ENCODE measurements at places on chromosomes 11 and 22.

- DNase-seq, result no peak
These were observed 21.4 kb upstream of the DKK3 start for GRCh38 chr11:12029738-12030363.

DNA sequence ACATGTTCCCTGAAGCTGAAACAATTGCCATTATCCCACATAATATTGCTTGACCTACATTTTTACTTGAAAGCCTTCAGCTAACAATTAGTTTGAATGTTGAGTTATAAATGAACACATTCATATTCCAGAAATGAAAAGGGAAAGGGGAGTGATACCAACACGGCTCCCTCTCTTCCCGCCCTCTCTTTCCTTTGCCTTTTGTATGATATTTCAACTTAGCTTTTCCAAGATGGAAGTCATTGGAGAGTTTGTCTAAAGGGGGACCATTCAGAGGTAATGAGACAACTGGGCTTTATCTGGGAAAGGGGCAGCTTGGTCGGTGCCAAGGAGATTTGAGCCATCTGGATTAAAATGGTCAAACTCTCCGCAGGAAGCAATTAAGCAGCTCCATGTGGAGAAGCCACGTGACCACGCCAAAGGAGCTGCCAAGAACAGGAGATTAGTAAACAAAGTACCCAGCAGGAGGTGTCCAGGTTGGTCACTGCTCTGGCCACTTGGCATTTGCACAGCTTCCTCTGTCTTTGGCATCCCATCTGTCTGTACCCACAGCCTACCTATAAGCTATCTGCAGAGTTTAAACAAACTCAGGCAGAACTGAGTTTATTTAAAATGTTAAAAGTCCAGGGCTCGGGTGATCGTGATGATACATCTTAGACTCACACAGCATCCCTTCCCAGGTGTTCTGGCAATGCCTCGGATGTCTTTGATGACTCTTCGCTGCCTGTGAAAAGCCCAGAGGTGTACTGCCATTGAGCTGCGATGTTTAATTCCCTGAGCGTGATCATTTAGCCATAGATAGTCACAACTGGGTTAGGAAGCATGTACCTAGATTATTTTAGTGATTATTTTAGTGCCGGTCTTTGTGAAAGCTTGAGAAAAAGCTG, 735.9 kb downstream of the NTM start:
- no peak for DNase-seq

DNA sequence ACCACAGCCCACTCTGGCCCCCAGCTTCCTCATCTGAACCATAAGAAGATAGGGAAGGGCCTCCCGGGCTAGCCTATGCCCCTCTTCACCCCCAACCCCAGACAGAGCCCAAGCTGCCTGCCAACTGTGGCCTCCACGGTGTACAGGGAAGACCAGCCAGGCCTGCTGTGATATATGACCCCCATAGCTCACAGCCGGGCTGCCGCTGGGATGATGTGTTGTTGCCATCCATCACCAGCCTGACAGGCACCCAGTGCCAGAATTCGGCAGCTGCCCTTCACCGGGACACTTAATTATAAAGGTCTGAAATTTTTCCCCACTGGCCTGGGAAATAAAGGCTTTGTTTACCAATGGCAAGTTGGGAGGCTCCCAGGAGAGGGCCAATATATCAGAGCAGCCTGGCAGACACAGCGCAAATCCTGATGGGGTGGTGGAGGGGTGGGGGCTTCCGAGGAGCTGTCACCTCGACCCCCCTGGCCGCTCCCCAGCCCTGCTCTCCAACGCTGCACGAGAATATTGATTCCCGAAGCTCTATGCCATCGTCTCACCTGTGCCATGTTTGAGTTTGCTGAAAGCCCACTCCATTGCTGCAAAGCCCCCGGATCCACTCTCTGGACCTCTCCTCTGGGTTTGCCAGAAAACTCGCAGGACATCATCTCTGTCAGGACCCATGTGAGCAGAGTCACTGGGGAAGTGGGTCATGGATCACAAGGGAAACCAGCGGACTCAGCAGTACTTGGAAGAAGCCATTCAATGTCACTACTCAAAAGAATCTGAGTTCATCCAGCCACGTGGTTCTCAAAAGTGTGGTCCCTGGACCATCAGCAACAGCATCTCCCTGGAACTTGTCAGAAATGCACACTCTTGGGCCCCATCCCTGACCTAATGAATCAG, 296.9 kb downstream of the MN1 start:
- no peak for DNase-seq

- DNase-seq, result no peak
These were observed 5.6 kb downstream of the UVRAG start for GRCh38 chr11:75820645-75821044.

DNA sequence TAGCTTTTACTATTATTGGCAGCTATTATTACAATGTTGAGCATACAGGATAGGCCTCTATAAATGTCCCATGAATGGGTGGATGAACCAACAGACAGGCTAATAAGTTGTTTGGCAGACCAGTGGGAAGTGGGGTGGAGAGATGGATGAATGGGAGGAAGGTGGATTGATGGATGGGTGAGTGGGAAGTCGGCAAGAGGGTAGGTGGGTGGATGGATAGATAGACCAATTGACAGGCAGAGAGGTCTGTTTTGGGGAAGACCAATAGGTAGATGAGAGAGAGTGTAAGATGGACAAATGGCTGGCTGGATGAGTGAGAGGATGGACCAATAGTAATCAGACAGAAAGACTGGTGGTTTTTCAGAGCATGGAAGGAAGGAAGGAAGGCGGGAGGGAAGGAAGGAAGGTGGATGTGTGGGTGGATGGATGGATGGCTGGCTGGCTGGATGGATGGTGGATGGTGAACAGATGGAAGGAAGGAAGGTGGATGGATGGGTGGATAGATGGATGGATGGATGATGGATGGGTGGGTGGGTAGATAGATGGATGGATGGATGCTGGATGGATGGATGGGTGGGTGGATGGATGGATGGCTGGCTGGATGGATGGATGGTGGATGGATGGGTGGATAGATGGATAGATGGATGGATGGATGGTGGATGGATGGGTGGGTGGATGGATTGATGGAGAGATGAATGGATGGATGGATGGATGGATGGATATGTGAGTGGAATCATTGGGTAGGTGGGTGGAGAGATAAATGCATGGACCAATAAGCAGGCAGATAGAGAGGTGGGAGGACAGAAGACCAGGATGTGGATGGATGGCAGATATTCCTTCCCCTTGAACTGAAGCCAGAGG, 37.4 kb downstream of the RASD2 start:
- DNase-seq, result no peak

DNA sequence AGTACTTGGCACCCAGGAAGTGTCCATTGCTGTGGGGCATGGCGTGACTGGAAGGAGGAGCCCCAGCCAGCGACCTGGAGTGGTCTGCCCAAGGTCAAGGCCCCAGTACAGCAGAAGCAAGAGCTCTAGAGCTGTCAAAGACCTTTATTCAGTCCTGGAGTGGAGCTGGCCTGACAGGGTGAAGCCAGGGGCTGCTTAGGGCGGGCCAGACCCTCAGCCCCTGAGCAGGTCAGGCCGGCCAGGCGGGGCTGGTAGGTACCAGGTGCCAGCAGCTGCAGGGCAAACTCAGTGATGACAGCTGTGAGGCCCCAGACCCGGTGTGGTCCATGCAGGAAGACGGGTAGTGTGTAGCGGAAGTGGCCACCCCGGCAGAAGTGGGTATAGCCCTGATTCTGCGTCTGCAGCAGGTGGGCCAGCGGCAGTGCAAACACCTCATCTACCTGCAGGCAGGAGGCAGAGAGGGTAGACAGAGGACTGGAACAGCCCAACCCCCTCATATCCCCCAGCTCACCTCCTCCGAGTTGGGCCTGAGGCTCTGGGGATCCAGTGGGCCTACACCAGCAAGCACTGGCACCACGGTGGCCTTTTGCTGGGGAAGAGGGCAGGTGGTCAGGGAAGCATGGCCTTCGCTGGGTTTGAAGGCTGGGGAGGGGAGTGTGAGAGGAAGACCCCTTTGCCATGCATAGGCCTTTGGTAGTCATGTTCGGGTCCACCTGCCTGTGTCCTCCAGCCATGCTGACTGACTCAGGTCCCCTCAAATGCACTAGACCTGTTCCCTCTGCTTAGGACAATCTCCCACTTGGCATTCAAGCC, 1.7 kb downstream of the NUDT8 start:
- DNase-seq, result no peak

DNA sequence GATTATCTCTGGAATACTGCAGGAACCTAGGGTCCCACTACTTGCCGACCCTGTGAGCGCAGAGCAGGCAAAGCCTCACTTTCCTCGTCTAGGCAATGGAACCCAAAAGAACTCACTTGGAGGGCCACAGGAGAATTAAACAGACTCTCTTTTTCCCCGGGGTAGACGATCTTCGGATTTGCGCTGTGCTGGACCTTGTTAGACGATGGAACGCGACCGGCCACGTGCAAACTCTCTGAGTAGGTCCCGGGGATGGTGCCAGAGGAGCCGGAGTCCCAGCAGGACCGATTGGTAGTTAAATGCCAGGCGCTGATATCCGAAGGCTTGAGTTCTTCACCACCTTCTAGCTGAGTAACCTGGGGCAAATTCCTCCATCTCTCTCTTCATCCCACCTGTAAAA, 1.0 kb upstream of the SLC1A2 start:
- no peak for DNase-seq

DNA sequence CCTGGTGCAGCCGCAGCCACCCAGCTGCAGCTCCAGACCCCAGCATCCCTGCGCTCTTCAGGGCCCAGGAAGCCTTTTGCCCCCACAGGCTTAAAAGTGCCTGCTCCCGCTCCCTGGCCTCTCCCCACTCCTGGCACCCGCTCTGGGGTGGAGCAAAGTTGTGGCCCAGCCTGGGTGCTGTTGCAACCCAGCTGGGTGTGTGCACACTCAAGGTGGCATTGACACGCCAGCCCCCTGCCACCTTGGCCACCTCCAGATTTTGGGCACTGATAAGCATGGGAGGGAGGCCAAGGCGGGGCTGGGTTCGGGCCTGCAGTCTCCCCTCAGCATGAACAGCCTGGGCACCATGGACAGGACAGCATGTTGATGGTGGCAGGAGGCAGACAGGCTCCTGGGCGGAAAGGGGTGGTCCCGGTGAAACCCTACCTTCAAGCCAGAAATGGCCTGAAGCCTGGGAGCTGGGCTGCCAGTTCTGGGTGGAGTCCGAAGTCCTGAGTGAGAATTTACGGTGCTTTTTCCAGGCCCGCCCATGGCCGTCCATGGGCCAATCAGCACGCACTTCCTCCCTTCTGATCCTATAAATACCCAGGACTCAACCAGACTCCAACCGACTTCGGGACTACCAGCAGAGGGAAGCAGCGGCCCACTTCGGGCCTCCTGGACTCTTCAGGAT, 23.6 kb upstream of the RNASEH2C start:
- no peak for DNase-seq

GRCh38 chr11:112837162-112837826, 123.9 kb upstream of the NCAM1 start:
- DNase-seq, result no peak

DNA sequence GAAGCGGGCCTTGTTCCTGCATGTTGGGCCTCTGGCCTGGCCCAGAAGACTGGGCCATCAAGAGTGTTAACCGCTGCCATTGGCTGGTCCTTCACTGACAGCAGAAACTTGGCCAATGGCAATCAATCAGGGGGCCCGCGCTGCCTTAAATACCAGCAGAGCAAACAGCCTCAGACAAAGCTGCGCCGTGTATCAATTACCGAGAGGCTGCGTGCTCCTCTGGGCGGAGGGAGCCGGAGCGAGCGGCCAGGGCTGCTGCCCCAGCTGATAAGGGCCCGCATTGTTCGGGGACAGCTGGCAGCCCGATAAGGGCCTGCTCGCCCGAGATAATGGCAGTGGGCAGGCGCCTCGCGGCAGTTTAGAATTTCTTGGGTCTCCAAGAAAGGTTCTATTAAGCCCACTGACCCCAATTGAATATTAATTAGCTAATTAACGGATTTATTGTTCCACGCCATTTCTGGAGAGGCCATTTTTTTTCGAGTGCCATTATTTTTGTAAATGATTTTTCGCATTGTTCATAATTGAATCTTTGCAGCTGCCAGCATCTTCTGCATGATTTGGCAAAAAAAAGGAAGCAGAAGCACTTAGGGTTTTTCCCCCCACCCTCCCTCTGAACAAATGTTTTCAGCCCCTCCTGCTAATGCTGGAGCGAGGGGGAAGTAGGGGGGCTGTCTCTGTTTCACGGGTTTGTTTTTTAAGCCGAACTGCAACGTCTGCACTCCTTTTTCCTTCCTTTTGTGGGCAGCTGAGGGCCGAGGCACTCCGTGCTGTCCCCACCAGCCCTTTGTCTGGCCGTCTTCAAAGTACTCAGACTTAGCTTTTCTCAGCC, 37.6 kb upstream of the RIC3 start:
- no peak for DNase-seq

DNA sequence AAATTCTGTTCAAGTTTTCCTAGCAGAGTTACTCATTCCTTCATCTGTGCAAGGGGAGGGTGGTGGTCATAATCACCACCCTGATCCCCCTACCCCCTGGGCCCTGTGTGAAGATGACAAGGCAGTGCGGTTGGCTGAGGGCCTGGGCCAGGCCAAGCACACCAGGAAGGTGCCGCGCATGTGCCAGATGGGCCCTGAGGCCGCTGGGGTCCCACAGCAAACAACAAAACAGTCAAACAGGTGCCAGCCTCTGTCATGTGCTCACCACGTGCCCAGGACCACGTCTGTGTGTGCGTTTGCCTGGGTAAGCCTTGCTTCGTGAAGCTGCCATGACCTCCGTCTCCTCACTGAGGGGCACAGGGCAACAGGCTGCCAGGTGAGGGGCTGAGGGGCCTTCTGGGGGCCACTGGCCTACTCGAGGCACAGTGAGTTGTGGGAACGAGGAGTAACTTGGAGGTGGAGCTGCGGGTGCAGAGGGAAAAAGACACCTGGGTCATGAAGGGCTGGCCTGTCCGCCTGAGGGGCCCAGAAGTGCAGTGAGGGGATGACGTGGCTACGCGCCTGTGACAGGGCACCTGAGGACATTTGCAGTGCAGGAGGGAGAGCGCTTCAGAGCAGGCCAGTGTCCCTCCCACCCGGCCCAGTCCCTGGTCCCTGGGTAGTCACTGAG, 25.8 kb downstream of the RSPH14 start:
- DNase-seq, result no peak

DNA sequence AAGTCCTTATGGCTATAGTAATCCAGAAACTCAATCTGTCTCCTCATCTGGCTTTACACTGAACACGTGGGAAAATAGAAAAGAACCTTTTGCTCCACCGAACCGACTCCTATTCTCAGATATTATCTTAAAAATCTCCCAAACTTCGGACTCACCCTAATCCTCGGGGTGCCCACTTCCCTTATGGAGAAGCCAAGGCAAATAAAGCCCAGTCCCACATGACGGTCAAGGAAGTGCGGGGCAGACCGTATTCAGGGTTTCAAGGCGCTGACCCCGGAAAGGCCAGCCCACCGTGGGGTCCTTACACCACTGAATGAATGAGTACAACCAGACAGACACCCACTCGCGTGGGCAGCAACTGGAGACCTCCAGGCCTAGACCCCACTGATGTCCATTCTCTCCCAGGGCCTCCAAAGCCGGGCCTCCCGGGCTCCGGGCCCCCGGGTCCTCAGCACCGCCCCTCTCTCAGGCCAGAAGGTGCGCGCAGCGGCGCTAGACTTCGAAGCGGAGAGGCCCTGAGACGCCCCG, 489 bp downstream of the NUP98 start:
- DNase-seq, result no peak

All from stimulated activated CD4-positive, alpha-beta T cell treated with anti-CD3 and anti-CD28 coated beads, Interleukin-15, amount 100 ng/mL, for 1 hour (primary cell).